Vagina (tissue), 2 donors: ENCODE measurements at places on chromosomes 5 and 9. TPM values are rescaled to one million over a fixed set of nuclear protein-coding genes. Genes with fewer than 3 reads are reported as not detected.

DNA sequence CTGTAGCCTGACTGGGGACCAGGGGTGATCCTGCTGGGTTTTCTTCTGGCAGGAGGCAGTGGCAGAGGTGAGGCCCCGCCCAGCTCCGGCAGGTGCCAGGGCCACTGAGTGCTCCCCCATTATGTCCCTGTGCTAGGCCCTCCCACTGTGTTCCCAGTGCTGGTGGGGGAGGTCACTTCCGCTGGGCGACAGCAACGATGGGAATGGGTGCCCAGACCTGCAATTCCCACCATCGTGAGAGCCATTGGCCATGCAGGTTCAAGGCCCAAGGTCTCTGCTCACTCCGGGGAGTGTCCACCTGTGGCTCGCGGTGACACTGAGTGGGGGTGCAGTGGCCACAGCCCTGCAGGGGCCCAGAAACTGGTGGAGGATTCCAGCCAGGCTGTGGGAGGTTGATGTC lies 98.6 kb downstream of the RXRA start:
- DNase-seq: no peak

- DNase-seq: no peak
Measured at GRCh38 chr9:71571186-71571585, 197.1 kb downstream of the CEMIP2 start.

DNA sequence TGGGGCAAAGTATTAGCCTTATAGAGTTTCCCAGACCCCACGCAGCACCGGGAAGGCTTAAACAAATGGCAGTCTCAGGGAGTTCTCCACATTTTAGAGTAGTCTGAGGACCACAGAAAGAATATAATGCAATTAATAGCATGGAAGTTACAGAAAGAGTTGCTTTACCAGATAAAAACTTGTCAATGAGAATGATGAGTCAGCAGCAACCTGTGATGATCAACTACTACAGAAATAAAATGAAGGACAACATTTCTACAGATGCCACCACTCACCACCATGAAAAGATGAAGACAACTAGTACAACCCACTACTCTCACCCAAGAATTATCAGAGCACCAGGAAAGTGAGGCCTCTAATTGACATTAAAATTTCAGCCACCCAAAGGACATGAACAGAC lies 120.7 kb downstream of the NR2F1-AS1 start:
- DNase-seq: no peak

- no peak for DNase-seq
Measured at GRCh38 chr5:125950012-125950615, 473.1 kb upstream of the GRAMD2B start.

GRCh38 chr5:172450861-172451695 lies 3.2 kb downstream of the SH3PXD2B start:
- DNase-seq: no peak

- no peak for DNase-seq
Measured at GRCh38 chr9:109440797-109441287, 57.3 kb downstream of the PTPN3 start.

DNA sequence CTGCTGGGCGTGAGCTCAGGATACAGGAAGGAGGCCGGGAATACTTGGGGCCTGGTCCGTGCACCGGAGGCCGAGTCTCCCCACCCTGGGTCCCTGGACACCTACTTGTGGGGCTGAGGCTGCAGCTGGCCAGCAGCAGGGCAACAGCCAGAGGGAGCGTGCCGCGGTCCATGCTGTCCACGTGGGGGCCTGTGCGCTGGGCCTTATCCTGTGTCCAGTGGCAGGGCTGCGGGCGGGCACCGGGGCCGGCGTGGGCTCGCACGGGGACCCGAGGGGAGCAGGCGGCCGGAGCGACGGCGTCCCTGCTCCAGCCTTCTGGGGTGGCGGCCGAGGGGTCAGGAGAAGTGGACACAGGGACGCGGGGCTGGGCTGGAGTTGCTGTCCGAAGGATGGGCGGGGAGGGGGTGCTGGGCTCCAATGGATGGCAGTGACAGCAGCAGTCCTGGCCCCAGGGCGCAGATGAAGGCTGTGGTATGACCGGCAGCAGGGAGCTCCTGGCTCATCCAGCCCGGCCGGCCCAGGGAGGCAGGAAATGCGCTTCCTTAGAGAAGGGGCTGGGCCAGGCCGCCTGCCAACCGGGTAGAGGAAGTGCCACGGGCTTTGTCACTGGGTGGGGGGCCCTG lies at the start of gene ENG:
TSS of gene ENG (minus strand) at position 475 of the 623 bp plus-strand sequence. CDS start at position 172, 303 bp downstream.
- DNase-seq: no peak

- DNase-seq: no peak
Measured at GRCh38 chr9:18786911-18787650, 245.9 kb downstream of the SAXO1 start.

- no peak for DNase-seq
Measured at GRCh38 chr9:37382161-37382981, 40.1 kb upstream of the GRHPR start.

GRCh38 chr9:113465599-113466140 lies 2.1 kb downstream of the RGS3 start:
- DNase-seq: no peak

GRCh38 chr5:171871711-171872110 lies 86.1 kb downstream of the SMIM23 start:
- no peak for DNase-seq

- no peak for DNase-seq
Measured at GRCh38 chr9:122145592-122145863, 14.1 kb downstream of the NDUFA8 start.

GRCh38 chr9:122791872-122792669 lies 3.3 kb downstream of the OR5C1 start:
- DNase-seq: no peak

DNA sequence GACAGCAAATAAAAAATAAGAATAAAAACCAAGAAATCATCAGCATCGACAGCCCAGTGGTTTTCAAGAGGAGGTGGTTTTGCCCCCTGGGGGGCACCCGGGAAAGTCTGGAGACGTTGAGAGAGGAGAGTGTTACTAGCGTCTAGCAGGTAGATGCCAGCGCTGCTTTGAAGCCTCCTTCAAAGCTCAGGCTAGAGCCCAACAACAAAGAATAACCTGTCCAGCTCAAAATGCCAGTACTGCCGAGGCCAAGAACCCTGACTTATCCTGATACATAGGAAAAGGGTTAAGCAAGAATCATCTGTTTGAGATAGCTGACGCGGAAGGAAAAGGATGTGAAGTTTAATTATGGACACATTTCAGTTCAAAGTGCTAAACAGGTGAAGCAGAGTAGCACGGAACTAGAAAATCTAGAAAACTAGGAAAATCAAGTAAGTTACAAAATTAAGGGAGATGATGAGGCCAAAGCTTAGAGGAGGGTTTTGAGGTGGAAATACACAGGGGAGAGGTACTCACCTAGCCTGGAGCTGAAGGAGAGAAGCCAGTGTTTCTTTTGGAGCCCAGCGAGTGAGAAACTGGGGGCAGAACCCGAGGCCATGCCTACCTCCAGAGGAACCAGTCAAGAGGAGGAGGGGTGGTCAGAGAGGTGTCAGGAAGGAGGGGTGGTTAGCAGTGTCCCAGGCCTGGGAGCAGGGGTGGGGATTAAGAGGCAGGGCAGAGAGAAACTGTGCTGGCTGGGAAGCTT lies 121.0 kb upstream of the RETREG1 start:
- no peak for DNase-seq

DNA sequence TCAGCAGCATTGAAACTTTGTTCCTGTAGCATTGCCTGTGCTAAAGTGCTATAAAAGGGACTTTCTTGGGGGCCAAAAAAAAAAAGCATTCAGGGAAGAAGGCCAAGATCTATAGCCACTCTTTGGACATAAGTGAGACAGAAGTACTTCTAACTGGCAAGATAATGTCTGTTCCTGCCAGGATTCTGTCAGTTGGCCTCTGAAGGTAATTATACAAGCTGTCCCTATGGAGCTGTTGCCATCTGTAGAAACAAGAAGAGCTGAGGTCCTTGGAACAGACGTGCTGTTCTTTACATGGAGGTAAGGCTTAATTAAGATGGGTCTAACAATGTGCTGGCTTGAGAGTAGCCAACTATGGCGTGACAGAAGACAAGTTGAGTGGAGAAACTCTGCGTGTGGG lies 9.7 kb downstream of the KIF20A start:
- DNase-seq: no peak

EQTN gene
- not detected for total RNA-seq

MRPL22 gene
- total RNA-seq: 24.8 TPM

NXNL2 gene
- 2.5 TPM for total RNA-seq

CARTPT gene
- not detected for total RNA-seq

IFNA21 gene
- total RNA-seq: not detected
